ENCODE measurements at places on chromosomes 6 and 20.
A peak's percentile ranks its signal among the peaks of the same experiment; 100 is the strongest.

- DNase-seq, result peak; percentile 6
Observed at GRCh38 chr6:1312203-1312472, 240 bp downstream of the FOXQ1 start.

DNA sequence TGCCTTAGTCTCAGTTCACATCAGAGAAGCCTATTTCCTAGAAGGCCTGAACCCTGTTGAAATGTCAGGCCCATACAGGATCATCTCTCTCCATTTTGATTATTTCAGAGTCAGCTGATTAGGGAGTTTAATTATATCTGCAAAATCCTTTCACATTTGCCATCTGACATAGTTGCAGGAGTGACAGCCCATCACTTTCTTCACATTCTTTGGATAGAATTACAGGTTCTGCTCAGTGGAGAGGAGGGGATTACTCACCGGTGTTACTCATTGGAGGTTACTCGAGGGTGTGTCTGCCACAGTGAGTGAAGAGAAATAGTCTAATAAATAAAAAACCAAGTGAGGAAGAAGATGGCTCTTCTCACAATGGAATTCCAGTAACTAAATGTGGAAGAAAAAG, 216.8 kb downstream of the TMEM242 start:
- DNase-seq, result no peak

DNA sequence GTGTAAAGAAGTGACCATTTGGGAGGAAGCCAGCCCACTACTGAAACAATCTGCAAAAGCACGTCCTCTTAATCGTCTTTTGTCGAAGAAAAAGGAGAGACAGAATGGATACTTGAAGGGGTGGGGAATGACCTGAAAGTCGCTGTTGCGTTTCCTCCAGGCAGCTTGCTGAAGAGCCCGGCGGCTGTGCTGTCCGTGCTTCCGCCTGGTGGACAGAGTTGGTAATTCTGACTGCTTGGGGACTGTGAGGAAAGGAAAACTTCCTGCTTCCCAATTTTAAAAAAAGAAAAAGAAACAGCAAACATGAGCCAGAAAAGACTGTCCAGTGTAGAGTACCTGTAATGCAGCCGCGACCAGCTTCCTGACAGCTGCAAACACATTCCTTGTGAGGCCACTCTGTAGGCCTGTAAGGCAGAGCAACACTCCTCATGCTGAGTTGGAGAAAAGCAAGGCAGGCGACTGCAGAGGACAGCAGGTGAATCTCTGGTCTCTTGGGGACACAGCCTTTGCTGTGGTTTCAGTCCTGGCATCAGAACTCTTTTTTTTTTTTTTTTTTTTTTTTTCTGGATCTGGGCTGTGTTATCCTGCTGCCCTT, 251.1 kb upstream of the TBX18 start:
- DNase-seq, result peak; percentile 60

DNA sequence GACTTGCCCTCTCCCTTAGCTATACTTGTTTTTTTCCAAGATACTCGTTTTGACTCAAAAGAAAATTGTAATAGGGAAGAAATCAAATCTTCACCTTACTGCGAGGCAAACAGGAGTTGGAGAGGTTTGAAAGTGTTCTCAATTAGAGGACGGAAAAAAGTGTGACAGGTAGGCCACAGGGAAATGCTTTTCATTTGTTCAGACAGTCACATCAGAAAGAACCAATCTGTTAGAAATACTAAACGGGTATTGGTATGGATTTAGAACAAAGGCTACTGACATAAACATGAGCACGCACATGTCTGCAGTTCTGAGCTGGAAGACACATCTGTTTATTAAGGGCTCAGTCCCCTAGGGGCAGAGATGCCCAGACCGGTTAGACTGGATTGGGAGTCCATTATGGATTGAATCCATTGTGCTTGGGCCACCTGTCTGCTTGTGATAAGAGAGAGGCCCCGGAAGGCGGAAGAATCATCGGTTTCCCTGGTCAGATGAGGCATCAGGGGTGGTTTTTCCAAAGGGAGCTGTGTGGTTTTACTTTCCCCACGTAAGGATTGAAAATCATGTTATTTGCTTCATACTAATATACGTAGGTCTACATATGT, 220.9 kb upstream of the MYLIP start:
- DNase-seq, result no peak

- no peak for DNase-seq
Observed at GRCh38 chr6:149208134-149208601, 109.3 kb upstream of the TAB2 start.

DNA sequence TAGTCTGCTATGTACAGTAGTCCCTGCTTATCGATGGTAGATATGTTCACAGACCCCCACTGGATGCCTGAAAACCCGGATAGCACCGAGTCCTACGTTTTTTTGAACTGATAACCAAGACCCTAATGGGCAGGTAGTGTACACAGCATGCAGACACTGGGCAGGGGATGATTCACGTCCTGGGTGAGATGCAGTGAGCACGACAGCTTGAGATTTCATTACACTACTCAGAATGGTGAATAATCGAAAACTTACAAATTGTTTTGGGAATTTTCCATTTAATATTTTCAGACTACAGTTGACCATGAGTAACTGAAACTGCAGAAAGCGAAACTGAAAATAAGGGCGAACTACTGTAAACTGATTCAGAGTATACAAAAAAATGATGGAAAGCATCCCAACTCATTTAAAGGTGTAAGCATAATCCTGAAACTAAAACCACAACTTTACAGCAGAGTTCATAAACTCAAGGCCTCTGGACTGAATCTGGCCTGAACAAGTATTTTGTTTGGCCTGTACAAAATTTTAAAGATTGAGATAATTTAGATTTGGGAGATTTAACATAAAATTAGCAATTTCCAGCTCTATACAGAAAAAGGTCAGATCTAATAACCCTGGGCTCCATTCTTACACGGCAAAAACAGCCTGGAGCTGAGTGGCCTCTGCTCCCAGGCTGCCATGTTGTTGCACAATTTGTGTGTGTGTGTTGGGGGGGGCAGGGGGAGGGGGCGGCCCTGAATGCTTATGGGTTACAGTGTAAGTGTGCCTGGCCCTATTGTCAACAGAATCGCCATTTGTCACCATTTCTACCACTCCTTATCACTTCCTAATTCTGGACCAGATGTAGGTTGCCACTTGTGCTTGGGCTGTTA, 34.9 kb downstream of the RNF24 start:
- peak; percentile 71 for DNase-seq

- no peak for DNase-seq
Observed at GRCh38 chr6:113211170-113211569, 646.0 kb upstream of the MARCKS start.

GRCh38 chr20:18524646-18525045, 16.9 kb downstream of the SEC23B start:
- no peak for DNase-seq

DNA sequence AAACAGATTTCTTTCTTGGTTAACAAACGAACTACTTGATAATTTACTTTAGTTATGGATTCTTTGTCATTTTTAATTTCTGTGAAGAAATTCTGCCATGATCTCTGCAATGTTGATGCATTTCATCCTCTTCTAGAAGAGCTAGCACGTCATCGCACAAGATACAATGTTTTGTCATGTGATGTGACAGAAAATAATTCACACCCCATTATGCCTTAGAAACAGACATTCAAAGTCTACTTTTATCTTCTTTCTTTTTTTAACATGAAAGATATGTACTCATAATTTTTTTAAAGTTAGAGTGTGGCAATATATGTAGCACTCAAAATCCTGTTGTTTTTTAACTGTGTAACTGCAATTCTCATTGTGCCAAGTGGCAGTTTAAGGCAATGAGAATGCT, 39.6 kb upstream of the NELFCD start:
- DNase-seq, result no peak

GRCh38 chr6:3237761-3238662, 10.6 kb upstream of the TUBB2B start:
- DNase-seq, result no peak

DNA sequence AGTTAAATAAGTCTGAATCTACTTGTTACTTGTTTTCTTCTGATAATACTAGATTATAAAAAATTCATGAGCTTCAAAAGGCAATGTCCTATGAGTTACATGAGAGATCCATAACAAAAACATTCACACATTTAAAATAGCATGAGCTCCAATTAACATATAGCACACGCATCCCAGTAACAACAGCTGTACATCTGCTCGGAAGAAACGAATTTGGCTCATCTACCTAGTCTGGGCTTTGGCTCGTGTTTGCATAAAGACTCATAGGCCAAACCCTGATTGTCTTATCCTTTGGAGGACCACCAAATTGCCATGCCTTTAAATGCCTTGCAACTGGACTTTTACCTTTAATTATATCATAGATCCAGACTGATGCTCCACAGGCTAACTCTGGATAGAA, 259.7 kb upstream of the CHD6 start:
- DNase-seq, result no peak

DNA sequence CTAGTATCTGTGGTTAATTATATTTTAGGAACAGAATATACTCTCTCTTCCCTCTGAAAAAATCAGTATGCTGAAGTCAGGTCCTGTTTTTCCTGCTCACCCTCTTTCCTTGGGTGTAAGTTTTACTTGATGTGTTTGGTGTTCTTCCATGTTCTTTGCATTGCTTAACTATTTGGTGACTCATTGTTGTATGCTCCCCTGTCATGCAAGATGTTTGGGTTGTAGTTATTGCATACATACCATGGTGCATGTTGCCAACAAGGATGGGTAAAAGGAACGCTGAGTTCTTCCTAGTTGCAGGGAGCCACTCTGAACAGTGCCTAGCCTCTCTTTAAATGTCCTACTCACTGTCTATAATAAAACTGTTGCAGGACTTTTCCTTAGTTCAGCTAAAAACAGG, 207.9 kb upstream of the LAMP5 start:
- DNase-seq, result no peak

DNA sequence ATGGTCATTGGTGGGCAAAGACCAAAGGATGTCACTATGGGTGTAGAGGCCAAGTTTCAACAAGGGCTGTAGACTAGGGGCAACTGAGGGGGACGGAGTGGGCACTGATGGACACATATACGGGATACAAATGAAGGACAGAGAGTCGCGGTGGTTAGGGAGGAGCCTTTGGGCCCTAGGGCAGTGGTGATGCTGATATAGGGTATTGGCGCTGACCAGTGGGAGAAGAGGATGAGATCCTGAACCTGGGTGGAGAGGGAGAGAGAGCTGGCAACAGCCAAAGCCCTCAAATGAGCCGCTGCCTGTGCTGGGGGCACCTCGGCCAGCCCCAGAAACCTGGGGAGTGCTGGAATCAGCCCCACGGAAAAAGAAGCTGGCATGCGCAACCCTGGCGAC, 1.6 kb downstream of the CDH22 start:
- DNase-seq, result no peak

- no peak for DNase-seq
Observed at GRCh38 chr6:147268254-147268653, 64.0 kb downstream of the STXBP5 start.

DNA sequence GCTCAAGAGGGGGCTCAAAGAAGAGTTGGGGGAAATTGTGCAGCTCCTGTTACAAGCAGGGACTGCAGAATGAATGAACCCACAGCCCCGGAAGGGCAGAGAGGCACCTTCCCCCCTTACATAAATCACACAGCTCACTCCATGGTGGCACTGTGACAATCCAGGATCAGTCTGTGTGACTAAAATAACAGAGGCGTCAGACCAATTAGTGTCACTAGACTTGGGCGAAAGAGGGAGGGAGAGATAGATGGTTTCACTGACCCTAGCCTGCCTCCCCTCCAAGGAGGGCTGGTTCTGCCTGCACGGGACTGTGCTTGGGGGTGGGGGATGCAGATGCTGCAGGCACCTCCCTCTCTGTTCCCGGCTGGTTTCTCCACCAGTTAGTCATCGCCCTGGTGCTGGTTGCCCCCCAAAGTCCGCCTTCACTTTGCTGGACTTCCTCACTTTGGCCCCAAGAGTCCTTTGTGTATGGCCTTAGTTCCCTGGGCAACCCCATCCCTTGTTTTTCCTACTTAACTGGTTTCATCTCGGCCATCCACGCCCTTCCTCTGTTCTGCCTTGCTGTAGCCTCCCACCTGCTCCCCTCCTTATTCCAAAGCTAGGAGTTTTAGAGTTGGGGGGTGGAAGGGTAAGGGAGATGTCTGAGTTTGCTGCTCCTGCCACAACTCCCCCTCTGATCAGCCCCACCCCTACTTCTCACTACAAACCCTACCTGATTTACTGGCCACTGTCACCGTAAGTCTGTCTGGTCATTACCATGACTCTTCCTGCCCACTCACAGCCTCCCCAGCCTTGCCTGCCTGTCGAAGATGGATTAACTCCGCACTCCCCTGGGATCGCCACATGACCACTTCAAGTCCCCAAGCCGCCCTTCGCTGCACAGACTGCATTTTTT, 17.7 kb downstream of the CCDC167 start:
- DNase-seq, result no peak

DNA sequence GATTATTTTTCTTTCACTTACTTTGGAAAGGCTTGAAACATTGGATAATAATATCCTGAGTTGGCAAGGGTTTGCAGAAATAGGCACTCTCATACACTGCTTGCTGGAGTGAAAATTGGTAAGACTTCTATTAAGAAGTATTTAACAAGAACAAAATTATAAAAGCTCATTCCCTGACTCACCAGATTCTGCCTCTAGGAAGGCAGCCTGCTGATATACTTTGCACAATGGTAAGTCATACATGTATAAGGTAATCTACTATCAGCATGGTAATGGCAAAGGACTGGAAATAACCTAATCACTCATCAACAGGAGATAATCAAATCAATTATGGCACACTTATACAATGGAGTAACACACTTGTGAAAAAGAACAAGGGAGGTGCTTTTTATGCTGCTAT, 85.8 kb downstream of the PLCG1 start:
- DNase-seq, result no peak

GRCh38 chr20:38190936-38191371, 25.9 kb upstream of the TGM2 start:
- DNase-seq, result no peak

DNA sequence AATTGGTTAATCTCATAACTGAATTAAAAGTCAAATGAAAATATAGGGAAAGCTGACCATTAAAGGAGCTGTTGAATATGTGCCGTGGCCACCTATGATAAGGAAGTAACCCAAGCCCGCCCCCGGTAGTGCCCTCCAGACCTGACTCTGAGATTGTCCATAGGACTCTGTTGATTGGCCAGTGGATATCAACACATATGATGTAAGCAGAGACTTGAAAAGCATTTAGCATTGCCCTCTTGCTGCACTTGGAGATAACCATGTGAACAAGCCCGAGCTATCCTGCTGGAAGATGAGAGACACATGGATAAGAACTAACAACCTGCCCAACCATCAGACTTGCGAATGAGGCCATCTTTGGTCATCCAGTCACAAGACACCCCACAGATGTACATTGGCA, 83.2 kb downstream of the LINC00237 start:
- no peak for DNase-seq

GRCh38 chr6:112360498-112360897, 13.4 kb downstream of the RFPL4B start:
- DNase-seq, result peak; percentile 4

- peak; percentile 20 for DNase-seq
Observed at GRCh38 chr6:42727087-42727611, 4.8 kb upstream of the PRPH2 start.

DNA sequence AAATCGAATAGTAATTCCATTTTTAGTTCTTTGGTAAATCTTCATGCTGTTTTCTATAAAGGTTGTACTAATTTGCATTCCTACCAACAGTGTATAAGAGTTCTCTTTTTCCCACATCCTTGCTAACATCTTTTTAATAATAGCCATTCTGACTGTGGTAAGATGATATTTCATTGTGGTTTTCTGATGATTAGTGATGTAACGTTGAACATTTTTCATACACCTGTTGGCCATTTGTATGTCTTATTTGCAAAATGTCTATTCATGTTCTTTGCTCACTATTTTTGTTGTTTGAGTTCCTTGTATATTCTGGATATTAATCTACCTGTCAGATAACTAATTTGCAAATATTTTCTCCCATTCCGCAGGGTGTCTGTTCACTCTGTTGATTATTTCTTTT, 64.5 kb downstream of the LIN28B start:
- no peak for DNase-seq

GRCh38 chr6:71908162-71908765, 21.9 kb downstream of the RIMS1 start:
- no peak for DNase-seq
